ENCODE measurements at places on chromosomes 3 and 15. TPM values are rescaled to one million over a fixed set of nuclear protein-coding genes. Genes with fewer than 3 reads are reported as not detected.

Gene HHATL
- not detected for total RNA-seq

Gene CCDC9B
- total RNA-seq: 10.8 TPM

Gene CD200R1
- total RNA-seq: not detected

Gene HTR3D
- total RNA-seq: not detected

Gene BTLA
- total RNA-seq: under 0.01 TPM

Gene GOLGA8K
- 0.16 TPM for total RNA-seq

Gene LRRC15
- not detected for total RNA-seq

Gene CHST13
- total RNA-seq: not detected

Gene GOLGA8G
- total RNA-seq: not detected

Gene RHOV
- not detected for total RNA-seq

Gene FETUB
- not detected for total RNA-seq

Gene ZPLD1
- not detected for total RNA-seq

Gene MRAS
- total RNA-seq: 18.8 TPM

Gene TMC3
- total RNA-seq: not detected

Gene MESP1
- total RNA-seq: 0.31 TPM

Gene SMCO1
- total RNA-seq: not detected

Gene ACSBG1
- total RNA-seq: not detected

Gene THRB
- under 0.01 TPM for total RNA-seq

Gene CRYGS
- 2.4 TPM for total RNA-seq

Gene UPK1B
- 0.16 TPM for total RNA-seq

Gene STRIT1
- not detected for total RNA-seq

Gene PKM
- 820 TPM for total RNA-seq

Gene FEZF2
- total RNA-seq: not detected

Gene TMEM212
- total RNA-seq: not detected

Gene ILDR1
- not detected for total RNA-seq

Gene PRICKLE2
- 2.2 TPM for total RNA-seq
